Activated CD4-positive, alpha-beta T cell treated with anti-CD3 and anti-CD28 coated beads, Interleukin-2, Interleukin-4, amounts not matched to agents 100 ng/mL and 50 ng/mL, durations not matched to agents 16 hours and 8 hours (primary cell): ENCODE measurements at places on chromosomes 13 and 19.

DNA sequence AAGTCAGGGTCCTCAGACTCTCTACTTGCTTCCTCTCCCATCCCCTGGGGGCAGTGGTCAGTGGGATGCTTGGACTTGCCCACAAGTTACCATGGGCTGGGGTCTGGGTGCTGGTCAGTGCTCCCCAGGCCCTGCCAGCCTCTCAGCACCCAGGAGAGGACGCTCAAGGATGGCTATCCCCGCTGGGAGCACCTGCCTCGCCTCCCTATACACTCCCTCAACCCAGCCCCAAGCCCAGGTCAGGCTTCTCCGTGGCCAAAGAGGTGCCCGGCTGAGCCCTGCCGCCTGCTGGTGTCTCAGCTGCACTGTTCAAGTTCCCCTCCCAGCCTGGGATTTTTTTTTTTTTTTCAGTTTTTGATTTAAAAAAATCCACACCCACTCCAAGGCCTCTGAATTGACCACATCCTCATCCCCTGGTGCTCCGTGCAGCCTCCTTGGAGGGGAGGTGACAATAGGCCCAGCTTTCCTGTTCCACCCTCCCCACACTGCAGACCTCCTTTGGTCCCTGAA is 10.8 kb downstream of the F2RL3 start:
- DNase-seq = peak; percentile 25

GRCh38 chr19:29422486-29423085 is 103.2 kb upstream of the VSTM2B start:
- DNase-seq = no peak

- DNase-seq = no peak
These were observed 230.7 kb downstream of the NALCN start for GRCh38 chr13:101185606-101186005.

- no peak for DNase-seq
These were observed 92.9 kb downstream of the DNAJC15 start for GRCh38 chr13:43116242-43116641.

- no peak for DNase-seq
These were observed 39.5 kb downstream of the NOTCH3 start for GRCh38 chr19:15161028-15161984.

DNA sequence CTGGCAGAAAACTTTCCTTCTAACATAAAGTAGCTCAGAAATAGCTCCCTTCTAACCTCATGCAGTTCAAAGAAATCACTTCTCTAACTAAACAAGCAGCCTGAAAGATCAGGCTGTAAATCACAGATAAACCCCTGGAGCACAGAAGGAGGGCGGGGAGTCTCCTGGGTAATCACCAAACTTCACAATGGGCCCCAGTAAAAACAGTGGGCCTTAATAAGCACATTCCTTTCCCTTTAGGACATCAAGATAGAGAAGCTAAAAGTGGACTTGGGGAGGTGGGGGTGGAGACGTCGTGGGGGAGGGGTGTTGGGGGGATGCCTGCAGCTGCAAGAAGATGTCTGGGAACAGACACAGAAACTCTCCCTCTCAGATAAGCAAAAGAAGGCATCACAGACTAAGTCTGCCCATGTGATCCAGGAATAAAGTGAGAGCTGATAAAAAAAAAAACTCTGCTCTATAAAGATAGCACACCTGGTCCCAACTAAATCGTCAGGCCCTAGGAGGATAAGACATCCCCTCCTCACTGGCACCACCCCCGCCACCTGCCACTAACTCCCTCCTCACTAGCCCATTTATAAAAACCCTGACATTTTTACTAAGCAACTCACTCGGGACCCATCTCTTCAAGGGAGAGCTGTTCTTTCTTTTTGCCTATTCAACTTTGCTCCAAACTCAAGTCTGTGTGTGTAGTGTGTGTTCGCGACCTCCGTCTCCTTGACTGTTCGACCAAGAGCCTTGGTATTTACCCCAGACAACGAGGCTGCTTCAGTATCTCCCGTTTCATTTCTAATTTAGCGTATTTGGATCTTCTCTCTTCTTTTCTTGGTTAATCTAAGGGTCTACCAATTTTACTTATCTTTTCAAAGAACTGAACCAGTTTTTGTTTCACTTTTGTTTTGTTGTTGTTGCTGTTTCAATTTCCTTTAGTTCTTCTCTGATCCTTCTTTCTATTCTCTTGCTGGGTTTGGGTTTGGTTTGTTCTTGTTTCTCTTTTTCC is 31.7 kb downstream of the DNAJC15 start:
- DNase-seq = peak; percentile 17

DNA sequence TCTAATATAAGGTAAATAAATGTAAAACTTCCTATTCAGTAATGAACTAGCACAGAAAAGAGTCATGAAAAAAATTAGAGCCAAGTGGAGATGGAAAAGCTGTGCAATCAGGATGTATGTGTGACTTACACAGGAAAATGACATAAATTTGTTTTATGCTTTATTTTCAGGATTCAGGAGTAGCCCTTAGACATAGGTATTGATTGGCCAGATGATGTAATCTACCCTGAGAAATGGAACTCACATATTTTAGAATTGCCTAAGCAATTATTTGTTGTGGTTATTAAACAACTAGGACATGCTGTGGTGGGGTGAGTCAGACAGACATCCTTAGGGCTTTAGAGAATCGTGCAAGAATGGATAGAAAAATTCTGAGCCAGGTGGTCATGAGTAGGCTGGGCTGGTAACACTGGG is 110.6 kb downstream of the PCDH9 start:
- no peak for DNase-seq

DNA sequence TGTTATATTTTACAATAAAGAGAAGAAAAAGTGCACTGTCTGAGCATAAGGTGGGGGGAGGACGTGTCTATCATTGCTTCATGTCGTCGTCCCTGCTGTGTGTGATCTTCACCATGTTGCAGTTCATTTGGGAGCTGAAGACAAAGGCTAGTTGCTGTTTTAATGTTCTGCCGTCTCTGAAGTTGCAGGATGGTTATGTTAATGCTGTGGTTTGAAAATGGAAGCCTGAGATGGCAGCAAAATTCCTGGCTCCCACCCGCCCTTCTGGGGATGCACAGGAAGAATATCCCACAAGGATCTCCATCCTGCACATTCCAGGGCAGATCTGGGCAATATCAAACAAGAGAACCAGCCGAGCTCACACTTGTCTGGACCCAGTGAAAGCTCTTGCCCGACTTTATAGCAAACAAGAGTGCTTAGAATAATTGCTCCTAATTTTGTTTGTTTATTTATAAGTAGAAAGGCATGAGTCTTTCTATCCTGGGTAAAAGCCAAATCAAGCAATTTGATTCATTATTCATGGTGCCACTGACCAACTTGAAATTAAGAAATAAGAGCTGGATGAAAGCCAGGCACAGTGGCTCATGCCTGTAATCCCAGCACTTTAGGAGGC is 110.3 kb upstream of the ABCC4 start:
- no peak for DNase-seq

- DNase-seq = no peak
These were observed 6.8 kb downstream of the KL start for GRCh38 chr13:33022986-33023385.

GRCh38 chr13:107753291-107753690 is 462.0 kb downstream of the LIG4 start:
- no peak for DNase-seq

GRCh38 chr13:71274923-71275608 is 591.9 kb downstream of the DACH1 start:
- no peak for DNase-seq

GRCh38 chr19:38666663-38667511 is 19.4 kb downstream of the ACTN4 start:
- peak; percentile 68 for DNase-seq

GRCh38 chr19:39825531-39826076 is 8.4 kb downstream of the DYRK1B start:
- DNase-seq = no peak

GRCh38 chr19:3382460-3383100 is 16.2 kb downstream of the NFIC start:
- DNase-seq = no peak

- DNase-seq = no peak
These were observed 446 bp upstream of the ZNF83 start for GRCh38 chr19:52638601-52639000.

GRCh38 chr19:45477713-45478453 is 10.1 kb downstream of the FOSB start:
- DNase-seq = no peak

DNA sequence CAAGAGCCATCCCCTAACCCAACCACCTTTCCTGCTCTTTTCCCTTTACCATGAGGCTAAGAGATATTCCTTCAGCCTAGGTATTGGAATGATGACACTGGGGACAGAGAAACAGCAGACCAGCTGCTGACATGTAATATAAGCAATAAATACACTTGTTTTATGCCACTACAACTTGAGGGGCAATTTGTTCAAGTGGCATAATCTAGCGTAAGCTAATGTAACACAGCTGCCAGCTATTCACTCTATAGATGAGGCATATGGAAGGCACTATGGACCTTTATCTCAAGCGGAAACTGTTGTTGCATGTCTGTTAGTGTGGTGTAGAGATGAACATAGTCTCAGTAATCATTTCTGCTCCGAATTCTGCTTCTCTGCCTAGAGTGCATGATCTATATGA is 111.1 kb downstream of the STARD13 start:
- no peak for DNase-seq

DNA sequence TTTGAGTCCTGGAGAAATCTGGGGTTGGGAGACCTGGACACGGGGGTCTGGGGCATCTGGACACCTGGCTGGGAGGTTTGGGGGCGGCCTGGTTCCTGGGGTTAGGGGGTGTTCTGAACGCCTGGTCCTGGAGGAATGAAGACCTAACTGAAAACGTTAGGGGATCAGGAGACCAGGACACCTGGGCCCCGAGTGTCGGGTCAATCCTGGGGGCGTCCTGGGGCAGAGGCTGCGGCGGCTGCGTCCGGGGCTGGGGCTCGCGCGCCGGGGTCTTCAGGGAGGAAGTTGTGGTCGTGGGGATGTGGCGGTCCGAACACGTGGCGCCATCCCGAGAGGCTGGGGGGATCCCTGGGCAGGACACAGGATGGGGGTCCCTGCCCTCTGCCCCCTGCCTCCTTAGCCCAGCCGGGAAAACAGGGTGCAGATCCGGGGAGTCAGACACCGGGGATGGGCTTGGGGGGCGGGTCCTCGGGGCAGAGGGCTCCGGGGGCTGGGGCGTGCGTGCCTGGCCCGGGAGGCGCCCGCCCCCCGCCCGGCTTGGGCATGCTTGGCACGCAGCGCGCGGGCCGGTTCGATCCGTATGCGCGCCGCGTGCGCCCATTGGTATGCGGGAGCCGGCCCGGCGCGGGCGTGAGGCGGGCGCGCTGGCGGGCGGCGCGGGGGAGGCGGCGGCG is 632 bp downstream of the NPAS1 start:
- no peak for DNase-seq

- no peak for DNase-seq
These were observed 129.0 kb upstream of the SPRY2 start for GRCh38 chr13:80469853-80470381.

GRCh38 chr19:46601318-46602224 is at the start of gene CALM3:
CALM3 (plus strand) TSS chr19:46601330; CDS start chr19:46601435, 105 bp downstream.
- DNase-seq = no peak

DNA sequence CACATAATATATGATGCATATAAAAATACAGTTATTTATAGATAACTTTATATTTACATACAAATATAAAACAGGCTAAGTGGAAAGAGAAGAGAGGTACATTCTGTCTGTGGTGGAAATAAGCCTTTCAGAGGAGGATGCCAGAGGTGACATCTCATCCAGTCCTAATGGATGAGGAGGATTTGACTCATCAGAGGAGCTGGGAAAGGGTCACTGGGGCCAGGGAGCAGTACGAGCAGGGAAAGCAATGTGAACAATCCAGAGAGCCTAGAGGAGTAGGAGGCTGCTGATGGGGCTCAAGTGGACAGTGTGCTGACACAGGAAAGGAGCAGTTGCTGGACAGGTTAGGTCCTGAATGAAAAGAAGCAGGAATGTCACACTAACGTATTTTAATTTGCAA is 18.6 kb downstream of the NALCN start:
- no peak for DNase-seq

GRCh38 chr19:32674931-32675719 is at the start of gene ANKRD27:
ANKRD27 (minus strand) TSS chr19:32675180; CDS start chr19:32659015, 16,165 bp downstream.
- DNase-seq = peak; percentile 98

- no peak for DNase-seq
These were observed 27.8 kb downstream of the NFIX start for GRCh38 chr19:13022859-13023636.

- DNase-seq = no peak
These were observed 10.2 kb upstream of the IGLON5 start for GRCh38 chr19:51301266-51301665.

GRCh38 chr13:78601124-78601873 is 2.1 kb downstream of the POU4F1 start:
- DNase-seq = no peak

DNA sequence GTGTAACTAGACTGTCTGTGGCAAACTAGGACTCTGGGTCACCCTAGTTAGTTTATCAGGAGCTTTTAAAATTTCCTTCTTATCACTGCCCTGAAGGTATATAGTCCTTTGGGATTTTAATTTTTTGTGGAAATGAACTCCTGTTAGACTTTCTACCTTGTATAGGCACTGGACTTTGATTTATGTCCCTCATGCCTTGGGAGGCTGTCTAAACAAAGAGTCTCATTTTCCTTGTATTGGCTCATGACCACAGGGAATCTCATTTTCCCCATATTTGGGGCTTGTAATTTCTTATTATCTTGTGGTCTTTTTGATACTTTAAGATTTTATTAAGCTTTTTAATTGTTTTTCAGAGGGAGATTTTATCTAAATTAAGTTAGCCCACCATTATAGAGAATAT is 21.4 kb downstream of the KCTD4 start:
- DNase-seq = no peak

GRCh38 chr13:73340069-73340468 is 281.3 kb downstream of the KLF5 start:
- no peak for DNase-seq

GRCh38 chr19:32372726-32373517 is 27.5 kb downstream of the ZNF507 start:
- no peak for DNase-seq

- DNase-seq = no peak
These were observed at the start of gene LYL1 for GRCh38 chr19:13102666-13103580. LYL1 (minus strand) TSS chr19:13102858; CDS start chr19:13101171, 1,687 bp downstream.

DNA sequence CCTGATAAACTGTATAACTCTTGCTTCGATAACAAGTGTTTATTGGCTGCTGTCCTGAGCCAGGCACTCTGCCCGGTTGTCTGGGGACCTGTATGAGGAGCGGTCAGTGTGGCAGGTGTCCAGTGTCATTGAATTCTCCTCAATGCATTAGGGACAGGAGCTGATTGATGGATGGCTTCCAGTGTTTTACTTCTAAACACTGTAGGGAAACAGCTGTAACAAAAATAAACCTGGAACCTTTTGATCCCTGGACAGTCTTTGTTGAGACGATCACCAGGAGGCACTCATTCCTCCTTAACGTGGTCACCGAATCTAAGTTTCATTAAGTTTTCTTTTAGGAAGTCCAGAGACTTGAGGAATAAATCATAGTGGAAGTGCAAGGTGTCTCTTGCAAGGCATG is 17.9 kb downstream of the UBAC2 start:
- no peak for DNase-seq

DNA sequence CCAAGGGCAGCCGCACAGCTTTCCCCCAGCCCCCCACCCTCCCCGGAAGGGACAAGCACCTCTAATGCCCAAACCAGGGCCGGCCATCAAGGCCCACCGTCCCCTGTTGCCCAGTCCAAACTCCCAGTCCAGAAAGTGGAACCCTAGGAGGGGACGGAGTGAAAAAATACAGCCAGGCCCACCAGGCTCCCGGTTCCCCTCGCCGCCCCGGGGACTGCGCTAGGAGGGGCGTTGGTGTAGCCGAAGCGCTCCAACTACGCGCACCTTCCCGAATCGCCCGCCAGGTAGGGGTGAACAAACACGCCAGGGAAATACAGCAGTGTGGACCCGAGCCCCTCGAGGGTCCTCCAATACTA is 1.3 kb downstream of the KLF16 start:
- DNase-seq = no peak
